ENCODE measurements at places on chromosomes 16 and 17. TPM values are rescaled to one million over a fixed set of nuclear protein-coding genes. Genes with fewer than 3 reads are reported as not detected.

The SHPK gene
- total RNA-seq, result 5.6 TPM

GRCh38 chr17:77965352-77965751, 6.8 kb downstream of the TNRC6C start:
- DNase-seq, result no peak

DNA sequence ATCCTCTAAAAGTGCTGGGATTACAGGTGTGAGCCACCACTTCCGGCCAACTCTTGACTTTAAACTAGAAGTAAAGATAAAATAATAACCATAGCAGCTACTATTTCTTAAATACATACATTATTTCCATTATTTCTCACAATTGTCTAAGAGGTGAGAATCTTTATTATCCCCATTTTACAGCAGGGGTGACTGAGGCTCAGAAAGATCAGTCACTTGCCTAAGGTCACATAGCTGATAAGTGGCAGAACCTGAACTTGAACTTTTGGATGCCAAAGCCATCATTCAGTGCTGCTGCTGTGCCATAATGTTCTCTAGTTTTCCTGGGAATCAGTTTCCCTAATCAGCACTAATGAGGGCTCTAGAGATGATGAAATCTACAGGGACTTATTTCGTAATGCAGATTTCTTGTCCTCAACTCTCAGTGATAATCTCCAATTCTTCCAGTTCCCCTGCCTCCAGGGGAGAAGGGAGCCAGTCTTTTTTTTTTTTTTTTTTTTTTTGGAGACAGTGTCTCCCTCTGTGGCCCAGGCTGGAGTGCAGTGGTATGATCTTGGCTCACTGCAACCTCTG, 25.2 kb upstream of the GPRC5B start:
- no peak for DNase-seq

GRCh38 chr17:39151150-39151942, at the start of gene PLXDC1:
Gene PLXDC1, minus strand, starts transcription at chr17:39151637. Its CDS starts 200 bp downstream, at chr17:39151437.
- no peak for DNase-seq

The REXO5 gene
- total RNA-seq, result 9.1 TPM

DNA sequence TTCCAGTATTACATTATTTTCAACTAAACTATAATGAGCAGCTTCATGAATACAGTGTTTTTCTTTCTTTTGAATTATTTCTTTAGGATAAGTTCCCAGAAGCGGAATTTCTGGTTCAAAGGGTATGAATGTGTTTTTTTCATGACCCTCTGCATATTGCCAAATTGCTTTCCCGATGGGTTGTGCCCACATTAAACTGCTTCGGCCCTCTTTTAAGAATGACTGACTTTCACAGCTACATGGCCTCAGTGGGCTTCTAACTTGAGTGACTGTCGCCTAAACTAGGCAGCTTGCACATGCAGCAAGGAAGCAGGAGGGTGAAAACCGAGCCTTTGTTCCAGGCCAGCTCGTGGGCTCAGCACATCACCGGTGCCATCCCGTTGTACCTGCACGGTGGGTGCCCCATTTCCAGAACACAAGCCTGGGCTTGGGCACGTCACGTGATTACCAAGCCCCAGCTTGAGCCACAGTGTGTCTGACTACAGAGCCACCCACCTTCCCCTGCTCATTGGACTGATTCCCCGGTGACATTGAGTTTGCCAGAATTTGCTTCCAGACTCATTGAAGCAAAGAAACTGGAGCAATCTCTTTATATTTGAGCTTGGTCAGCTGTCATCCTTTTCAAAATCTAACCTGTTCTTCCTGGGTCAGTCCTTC, 112.8 kb downstream of the CLEC16A start:
- DNase-seq, result peak; percentile 66

GRCh38 chr16:85064186-85064585, 36.6 kb downstream of the KIAA0513 start:
- DNase-seq, result no peak

GRCh38 chr17:50590946-50591737, 30.6 kb downstream of the CACNA1G start:
- no peak for DNase-seq

The SPNS2 gene
- under 0.01 TPM for total RNA-seq

DNA sequence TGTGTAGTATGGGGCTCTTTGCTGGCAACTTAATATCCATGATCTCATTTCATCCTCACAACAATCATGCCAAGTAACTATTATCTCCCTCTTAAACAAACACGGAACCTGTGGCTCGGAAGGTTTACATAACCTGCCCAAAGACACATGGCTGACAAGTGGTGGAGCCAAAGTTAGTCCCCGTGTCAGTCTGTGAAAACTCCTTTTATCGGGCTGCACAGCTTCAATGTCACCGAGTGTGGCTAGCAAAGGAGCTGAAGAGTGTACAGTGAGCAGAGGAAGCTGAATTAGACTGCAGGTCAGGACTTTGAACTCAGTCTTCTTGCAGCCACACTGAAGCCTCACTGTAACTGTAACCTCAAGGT, 80.3 kb downstream of the PARN start:
- DNase-seq, result no peak

- DNase-seq, result no peak
Measured at GRCh38 chr17:45867702-45868101, 23.0 kb downstream of the SPPL2C start.

DNA sequence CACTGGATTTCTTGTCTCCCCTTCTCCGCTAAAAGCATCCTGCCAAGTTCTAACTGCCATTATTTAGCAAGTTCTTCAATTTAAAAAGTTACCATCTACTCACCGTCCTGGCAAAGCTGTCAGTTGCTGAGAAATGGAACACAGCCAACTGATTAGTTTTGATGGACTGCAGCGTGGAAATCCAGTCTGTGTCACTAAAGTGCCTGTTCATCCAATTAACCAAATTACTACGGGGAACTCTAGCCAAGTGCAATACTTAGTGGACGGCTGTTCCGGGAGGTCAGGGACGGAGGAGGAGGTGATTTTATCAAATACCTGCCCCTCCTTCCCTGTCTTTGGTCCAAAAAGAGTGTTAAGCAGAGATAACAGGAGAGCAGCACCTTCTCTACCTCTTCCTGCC, 260.7 kb downstream of the MAF start:
- DNase-seq, result no peak

The CCL23 gene
- total RNA-seq, result not detected

DNA sequence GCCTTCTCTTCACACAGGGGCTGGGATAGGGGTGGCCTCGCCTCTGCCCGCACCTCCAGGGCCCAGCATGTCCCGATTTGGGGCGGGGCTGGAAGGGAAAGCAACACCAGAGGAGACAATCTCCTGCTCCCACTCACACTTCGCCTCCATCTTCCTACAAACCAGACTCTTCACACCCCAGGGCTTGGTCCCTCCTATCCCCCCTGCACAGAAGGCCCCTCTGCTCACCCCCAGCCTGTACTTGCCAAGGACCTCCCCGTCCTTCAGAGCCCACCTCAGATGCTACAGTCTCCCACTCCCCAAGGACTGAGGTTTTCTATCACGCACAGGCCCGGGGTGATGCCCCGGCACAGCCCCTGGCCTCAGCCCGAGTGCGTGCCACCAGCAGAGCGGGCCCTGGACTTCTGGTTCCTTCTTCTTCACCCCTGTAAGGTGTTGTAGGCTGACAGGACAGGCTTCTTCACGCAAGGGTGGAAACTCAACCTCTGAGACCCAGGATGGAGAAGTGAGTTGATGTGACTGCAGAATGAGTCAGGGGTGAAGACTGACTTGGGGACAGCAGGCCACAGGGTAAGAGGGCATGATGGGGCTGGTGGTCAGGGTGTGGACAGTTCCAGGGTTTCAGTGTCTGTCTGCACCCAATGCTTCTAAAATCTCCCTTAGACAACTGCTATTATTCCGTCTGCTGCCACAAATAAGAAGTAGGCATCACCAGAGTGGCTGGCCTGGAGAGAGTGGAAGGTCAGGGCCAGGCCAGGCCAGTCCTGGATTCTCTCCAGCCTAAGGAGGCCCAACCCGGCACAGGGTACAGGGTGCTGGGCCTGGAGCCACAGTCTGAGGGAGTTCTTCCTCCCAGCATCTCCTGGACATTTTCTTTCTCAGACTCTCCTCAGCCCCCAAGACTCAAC, 2.5 kb downstream of the ITGAE start:
- DNase-seq, result no peak

The DPEP3 gene
- total RNA-seq, result not detected

GRCh38 chr17:80546267-80546666, 1.6 kb downstream of the RPTOR start:
- DNase-seq, result no peak

The EVPLL gene
- not detected for total RNA-seq

The ADAMTS18 gene
- total RNA-seq, result not detected

- no peak for DNase-seq
Measured at GRCh38 chr16:85853547-85854545, 45.1 kb upstream of the IRF8 start.

- no peak for DNase-seq
Measured at GRCh38 chr17:79485419-79485985, 125.3 kb downstream of the RBFOX3 start.

The ITGB3 gene
- total RNA-seq, result 13.1 TPM

GRCh38 chr17:64538508-64539130, 31.8 kb downstream of the CEP95 start:
- DNase-seq, result peak; percentile 42

DNA sequence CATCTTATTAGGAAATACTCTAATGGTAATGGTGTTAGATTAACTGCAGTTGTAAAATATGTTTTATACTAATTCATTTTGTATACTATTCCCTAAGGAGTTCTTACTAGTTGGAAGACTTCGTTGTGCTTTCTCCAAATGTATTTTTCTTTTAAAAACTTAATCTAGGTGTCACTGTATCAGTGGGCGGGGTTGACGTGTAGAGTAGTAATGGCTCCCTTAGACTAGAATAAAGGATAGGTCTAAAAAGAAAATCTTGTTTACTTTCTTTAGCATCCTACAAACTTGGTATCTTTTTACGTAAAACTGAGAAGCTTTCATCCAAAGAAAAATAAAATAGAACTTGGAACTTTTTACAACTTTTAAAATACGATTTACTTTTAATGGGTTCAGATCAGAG, 55.0 kb upstream of the MRC2 start:
- DNase-seq, result no peak

All from fibroblast of lung (primary cell).